ENCODE measurements at places on chromosomes 7 and 10.
A peak's percentile ranks its signal among the peaks of the same experiment; 100 is the strongest.

- DNase-seq = no peak
These were observed 198.1 kb downstream of the FZD1 start for GRCh38 chr7:91462316-91462715.

DNA sequence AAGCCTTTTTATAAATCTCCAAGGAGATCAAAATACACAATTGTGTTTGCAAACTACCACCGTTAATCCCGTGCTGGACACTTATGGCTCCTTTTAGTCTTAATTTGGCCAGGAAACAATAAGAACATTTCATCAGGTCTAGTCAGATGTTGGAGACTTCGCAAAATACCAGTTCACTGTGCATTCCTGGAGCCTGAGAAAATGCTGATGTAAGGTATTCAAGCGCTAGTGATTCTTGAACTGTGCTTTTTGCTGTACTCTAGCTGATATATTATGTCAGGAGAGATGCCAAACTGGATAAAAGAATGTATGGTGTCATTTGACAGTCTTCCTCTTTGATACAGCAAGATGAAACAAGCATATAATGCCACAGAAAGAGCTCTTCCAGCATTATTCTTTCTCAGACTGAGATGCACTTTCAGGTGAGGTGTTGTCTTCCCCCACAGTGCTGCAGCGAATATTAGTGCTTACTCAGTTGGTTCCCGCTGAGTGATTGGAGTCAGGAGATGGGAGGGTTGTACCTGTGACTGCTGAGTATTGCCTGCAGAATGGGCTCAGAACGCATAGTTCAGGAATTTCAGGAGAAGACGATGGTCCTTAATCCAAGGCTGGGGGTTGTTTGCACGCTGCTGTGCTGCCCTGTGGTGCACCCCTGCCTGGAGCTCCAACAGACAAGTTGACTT, 59.2 kb downstream of the OGDH start:
- no peak for DNase-seq

GRCh38 chr10:7457478-7458316, 46.9 kb upstream of the SFMBT2 start:
- no peak for DNase-seq

DNA sequence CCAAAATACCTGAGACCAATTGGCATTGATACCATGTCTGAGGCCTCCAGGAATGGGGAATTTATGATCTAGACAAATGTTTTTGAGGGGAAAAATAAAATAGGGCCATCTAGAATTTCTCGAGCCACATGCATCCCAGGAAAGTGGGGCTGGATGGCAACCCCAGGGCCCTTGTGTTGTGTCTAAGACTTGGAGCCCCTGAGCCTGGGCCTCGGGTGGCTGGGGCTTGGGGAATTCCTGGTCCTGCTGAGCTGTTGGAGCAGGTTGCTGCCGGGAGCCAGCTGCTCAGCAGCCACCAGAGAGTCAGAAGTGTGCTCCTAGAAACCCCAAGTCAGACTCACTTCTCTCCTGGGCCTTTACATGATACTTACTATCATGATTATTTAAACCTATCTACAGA, 172.9 kb downstream of the WDR37 start:
- DNase-seq = no peak

GRCh38 chr7:129495987-129496386, 6.3 kb upstream of the SMKR1 start:
- DNase-seq = no peak

GRCh38 chr10:91104193-91105041, 116.0 kb upstream of the PCGF5 start:
- DNase-seq = peak; percentile 40

DNA sequence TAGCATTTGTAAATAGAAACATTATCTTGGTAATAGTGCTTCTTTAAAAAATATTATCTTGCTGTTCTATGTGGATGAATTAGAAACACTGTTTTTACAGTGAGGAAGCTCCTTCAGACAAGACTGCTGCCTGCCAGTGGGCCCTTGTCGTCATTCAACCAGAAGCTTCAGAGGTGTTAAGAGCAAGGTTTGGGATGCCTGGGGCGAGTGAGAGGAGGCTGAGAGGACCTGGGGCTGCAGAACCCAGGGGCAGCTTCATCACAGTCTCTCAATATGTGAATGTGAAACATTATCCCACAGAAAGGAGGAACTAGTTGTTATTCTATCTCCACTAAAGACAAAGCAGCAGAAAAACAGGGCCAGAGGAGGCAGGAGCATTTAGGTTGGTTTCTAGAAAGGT, 8.1 kb downstream of the PLPP4 start:
- DNase-seq = no peak

GRCh38 chr10:4352414-4352961, 473.5 kb upstream of the AKR1E2 start:
- no peak for DNase-seq

DNA sequence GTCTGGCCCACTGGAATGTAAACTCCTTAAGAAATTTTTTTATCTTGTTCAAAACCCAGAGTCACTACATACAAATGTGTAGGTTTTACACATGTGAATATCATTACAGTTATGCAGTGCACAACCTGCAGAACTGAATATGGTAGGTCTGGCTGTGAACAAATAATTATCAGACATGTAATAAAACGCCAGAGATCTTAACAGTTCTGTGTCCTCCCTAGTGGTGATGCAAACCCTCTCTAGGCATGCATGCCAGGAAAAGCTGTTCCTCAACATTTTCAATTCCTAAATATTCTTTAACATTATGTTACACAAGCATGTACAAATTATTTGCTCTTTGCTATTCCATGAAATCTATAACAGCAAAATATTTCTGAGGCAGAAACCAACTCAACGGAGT, 124.6 kb downstream of the IMMP2L start:
- DNase-seq = no peak

DNA sequence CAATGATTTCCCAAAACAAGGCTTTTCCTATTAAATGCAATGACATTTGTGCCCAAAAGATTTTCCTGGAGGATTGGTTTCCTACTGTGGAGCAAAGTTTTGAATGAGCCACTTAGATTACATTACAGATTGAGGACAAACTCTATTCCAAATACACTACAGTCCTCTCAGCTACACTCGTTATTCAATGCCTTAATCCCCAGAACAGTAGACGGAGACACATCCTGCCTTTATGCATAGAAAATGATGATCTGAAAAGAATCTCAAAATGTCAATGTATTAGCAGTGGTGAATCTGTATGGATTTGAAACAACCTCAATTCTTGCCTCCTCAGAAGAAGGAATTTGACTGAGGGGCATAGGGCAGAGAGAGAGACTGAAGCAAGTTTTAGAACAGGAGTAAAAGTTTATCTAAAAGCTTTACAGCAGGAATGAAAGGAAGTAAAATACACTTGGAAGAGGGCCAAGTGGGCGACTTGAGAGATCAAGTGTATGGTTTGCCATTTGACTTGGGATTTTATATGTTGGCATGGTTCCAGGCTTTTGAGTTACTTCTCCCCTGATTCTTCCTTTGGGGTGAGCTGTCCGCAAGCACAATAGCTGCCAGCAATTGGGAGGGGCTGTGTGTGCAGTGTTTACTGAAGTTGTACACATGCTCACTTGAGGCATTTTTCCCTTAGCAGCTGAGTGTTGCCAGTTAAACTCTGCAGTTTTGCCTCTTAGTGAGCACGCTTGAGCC, 891.9 kb upstream of the MBL2 start:
- peak; percentile 32 for DNase-seq

GRCh38 chr10:48478980-48479811, 125.7 kb downstream of the ARHGAP22 start:
- peak; percentile 17 for DNase-seq

DNA sequence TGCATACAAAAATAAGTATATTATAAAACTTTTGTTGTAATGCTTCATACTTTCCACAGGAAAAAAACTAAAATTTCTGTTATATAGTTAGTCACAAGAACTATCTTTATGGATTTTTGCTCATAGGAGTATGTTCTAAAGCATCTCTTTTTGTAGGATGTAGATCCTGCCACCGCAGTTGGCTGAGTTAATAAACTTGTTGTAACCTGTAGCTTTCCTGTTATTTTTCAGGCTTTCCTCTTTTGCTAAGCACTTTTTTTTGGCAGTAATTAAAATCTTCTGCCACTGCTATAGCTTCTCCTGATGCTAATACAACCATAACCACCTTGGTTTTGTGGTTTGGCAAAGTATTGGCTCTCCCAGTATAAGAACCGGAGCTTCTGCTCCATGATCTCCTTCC, 60.3 kb downstream of the WNT2 start:
- DNase-seq = no peak

DNA sequence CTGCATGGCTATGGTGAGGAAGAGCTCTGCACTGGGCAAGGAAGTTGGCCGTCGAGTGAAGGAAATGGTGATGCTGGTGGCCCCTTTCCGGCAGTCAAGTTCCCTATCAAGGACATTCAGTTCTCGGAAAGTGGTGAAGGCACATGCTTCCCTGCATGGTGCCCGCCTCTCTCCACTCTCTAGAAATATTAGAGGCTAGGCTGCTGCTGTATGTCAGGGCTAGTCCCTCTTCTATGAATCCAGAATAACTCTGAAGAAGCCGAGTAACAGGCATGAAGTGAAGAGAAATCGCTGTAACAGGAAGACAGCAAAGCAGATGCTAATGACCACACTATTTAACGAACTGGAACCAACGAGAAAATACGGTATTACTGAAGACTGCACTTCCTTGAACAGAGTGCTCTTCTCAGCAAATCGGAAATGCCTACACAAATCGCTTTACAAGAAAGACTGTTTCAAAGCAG, 5.4 kb downstream of the IDI1 start:
- peak; percentile 50 for DNase-seq

Data from femur (tissue), 1 donor.